Stimulated activated CD8-positive, alpha-beta memory T cell treated with anti-CD3 and anti-CD28 coated beads, Interleukin-15, amount 100 ng/mL, for 4 hours (primary cell): ENCODE measurements at places on chromosomes 1 and 21.

GRCh38 chr1:181718034-181718433, 234.7 kb downstream of the CACNA1E start:
- no peak for DNase-seq

GRCh38 chr1:14220811-14221210, 377.7 kb upstream of the KAZN start:
- DNase-seq = no peak

DNA sequence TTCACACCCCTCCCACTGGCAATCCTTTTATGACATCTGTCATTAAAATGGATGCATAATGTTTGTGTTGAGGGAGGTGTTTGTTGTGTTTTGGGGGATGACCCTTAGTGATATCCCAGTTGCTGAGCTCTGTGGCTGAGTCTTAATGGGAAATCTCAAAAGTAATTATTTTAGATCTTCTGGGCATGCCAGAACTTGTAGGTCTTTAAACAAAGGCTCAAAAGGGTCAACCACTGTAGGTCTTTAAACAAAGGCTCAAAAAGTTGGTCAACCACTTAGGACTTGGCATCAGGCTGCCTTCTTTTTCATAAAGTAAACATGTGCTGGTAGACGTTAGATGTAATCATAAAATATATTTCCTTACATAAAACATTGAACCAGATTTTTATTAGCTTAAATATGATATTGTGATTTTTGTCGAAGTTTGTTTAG, 78.0 kb downstream of the CDC14A start:
- no peak for DNase-seq

DNA sequence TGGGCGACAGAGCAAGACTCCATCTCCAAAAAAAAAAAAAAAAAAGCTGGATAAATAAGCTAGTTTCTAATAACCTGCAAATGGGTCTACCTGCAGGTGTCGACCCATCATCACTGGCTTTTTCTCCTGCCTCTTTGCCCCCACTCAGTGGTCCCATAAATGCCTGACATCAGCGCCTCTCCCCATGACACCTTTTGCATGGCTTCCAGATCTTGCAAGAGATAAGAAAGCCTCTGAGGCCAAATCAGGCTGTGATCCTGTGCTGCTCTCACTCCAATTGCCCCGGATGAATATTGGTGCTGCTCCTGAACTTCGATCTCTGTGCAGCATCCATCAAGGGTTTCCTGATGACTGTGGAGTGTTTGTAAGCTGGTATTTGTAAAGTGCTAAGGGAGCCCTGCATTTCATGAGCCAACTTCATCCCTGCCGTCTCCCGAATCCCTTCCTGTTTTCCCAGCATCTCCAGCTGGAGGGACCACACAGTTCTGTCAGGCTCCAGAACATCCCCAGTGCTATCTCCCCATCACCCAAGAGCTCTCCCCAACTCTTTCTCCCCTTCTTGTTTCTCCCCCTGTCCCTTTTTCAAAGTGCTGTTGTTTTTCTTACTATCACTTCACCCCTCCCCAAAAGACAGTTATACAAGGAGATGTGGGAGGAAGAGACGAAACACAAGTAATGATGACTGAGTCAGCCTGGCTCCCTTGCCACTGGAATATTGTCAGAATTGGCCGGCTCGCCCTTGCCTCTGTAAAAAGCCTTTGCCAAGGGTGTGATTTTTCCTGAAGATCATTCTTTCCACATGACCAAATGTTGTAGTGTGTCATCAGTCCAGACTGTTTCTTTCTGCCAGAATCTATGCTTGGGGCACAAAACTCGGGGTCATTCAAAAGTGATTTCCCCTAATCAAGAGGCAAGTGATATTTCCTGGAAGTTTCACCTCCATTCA, 2.8 kb upstream of the EFHD2 start:
- no peak for DNase-seq

- no peak for DNase-seq
Measured at GRCh38 chr1:67314696-67315095, 7.0 kb downstream of the IL12RB2 start.

DNA sequence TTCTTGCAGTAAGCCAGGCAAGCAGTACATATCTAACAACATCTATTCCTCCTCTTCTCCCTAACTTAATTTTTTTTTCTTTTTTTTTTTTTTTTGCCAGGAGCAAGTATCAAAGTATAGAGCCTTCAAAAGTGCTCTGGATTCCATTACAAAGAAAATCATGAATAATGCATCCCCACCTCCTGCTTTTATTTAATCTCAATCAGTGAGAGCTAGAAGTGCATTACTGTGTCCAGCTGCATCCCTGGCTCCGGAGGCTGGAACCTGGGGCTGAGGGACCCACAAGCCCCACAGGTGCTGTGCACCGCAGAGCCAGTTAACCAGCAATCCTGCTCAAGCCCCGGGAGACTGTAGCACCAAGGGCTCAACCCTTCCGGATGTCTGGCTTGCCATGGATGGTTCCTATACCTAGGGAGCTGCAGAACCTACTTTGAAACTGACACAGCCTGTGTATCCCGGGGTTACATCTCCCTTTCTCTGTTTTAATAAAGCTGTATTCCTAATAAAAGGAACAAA, 455.9 kb upstream of the RUNX1 start:
- DNase-seq = no peak

DNA sequence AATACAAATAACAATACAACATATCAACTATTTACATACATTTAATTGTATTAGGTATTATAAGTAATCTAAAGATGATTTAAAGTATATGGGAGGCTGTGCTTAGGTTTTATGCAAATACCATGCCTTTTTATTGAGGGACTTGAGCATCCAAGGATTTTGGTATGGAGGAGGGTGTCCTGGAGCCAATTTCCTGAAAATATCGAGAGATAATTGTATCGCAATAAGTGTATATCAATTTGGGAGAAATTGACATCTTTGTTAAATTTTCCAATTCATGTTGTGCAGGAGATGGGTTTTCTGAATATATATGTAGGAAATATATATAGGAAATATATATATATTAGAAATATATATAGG, 63.5 kb downstream of the ATP1A1 start:
- no peak for DNase-seq

DNA sequence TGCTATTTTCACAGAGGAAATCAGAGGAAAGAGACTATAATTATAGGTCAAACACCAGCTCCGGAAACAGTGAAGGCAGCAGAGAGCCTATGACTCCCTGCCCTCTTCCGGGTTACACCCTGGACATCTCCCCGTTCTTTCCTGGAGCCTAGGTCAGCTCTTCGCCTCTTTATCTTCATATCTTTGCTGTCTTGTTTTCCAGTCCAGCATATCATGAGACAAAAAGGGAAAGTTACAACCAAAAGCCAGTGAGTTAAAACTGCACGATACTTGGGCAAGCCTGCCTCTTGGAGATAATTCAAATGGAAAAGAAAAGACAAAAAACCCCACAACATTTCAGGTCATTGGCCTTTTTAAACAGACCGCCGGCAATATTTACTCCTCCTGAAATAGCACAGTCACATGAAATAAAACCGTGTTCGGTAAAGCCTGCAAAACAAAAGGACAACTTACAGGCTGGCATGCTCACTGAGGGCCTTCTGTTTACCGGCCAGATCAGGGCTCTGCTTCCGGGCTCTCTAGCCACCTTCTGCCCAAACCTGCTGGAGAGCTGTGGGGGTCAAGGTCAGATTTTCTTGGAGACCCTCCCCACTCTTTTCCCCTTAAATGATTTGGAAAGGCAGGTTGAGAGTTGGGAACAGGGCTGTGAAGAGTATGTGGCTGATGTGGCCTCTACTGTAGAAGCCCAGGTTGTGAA, 42.8 kb upstream of the PPP2R5A start:
- no peak for DNase-seq

DNA sequence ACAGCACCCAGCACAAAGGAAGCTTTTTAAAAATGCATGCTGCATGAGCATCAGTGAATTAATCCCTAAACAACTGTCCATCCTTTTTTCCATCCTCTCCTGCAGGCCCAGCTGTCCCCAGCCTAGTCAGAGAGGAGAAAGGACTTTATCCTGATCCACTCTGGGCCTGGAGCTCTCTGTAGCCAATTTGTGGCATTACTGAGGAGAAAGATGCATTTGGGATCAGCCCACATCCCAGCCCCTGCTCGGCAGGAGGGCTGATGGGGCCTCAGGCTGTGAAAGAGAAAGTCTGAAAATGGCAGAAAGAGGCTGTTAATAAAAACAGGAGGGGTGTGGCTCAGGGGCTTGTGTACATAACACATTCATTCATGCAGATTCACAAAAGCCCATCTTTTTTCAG, 37.5 kb upstream of the ATP2B4 start:
- no peak for DNase-seq

DNA sequence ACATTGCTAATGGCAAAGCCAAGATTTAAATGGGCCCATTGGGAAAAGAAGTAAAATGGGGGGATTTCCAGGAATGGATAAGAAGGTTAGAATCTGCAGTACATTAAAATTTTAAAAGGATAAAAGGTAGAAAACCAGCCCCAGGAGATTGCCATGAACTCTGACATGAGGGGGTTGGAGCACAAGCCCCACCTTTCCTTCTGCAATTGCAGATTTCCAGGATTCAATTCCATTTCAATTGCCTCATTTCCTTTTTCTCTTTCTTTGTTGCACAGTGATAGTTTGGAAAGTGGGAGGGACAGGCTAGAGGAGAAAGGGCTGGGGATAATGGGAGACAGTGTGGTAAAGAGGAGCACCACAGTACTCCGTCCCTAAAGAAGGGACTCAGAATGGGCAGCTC, 238.5 kb upstream of the RAB4A start:
- no peak for DNase-seq

- no peak for DNase-seq
Measured at GRCh38 chr1:12617511-12617900, 504 bp downstream of the DHRS3 start.

- no peak for DNase-seq
Measured at GRCh38 chr1:98975810-98976209, 28.9 kb downstream of the PLPPR5 start.

DNA sequence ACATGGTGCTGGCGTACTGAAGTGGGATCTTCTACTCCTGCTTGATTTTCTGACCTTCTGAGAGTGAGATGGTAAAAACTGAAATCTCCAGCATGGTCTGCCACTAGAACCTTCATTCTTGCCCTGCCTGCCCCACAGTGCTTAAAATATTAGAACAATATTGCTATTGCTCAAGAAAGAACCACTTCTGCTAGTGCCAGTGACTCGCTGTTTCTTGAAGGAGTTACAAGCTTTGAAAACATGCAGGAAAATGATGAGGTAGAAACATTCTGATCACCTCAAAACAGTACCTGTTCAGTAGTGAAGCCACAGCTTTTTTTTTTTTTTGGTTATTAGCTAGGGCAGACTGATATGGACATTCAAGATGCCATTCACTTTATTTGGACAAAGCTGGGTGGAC, 95.3 kb downstream of the BACH1 start:
- no peak for DNase-seq

- no peak for DNase-seq
Measured at GRCh38 chr1:27618341-27619082, 14.6 kb upstream of the AHDC1 start.

DNA sequence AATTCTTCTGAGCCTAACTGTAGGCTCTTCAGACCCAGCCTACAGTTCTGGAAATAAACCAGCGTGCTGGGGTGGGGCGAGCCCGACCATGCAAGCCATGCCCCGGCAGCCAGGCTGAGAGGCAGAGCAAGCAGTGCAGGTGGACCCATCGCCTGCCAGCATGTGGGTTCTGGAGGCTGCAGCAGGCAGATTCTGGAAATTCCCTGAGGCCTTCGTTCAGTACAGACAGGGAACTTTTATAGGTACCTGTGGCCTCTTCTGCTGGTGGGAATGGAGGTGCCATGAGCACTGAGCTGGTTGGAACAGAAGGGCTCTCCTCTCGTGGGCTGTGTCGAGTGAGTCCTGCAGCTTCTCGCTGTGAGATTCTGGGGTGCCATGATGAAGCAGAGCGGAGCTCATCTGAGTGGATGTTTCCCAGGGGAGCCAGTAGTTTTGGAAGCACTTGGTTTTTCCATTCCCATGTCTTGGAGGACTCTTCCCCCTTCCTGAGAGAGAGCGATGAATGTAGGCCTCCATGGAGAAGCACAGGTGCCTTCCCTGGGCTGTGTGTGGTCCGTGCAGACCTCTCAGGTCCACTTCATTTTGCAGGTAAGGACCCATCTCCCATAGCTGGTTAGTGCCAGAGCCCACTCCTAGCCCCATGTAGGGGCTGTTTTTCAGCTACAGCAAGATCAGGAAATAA, 94.1 kb downstream of the PCBP3 start:
- DNase-seq = no peak

DNA sequence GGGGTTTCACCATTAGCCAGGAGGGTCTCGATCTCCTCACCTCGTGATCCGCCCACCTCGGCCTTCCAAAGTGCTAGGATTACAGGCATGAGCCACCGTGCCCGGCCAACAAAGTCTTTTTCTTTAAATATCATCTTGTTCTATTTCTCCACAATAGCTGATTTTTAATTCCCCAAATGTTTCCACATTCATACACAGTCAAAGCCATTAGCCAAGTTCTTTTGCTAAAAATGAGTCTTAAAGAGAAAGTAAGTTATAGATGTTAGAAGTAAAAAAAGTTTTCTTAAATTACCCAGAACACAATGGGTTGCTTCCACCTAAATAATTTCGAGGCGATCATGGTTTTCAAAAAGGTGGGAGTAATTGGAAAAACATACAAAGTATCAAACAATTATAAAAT, 30.6 kb downstream of the C2CD2 start:
- DNase-seq = no peak

DNA sequence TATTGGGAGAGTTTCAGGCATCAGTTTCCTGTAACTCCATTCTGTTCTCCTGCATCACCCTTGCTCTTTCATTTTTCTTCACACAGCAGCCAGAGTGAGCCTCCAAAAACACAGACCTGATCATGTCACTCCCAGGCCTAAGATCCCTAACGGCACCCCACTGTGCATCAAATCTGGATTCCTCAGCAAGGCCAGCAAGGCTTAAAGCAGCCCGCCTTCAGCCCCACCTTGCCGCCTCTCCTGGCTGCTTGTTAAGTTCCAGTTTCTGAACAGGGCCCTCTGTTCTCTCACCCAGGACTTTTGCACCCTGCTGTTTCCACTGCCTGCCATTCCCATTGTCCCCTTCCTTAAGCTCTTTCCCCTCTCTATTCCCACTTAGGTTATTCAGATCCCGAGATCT, 29.3 kb downstream of the C1orf116 start:
- DNase-seq = no peak

- no peak for DNase-seq
Measured at GRCh38 chr1:9654051-9654833, 2.7 kb downstream of the PIK3CD start.

DNA sequence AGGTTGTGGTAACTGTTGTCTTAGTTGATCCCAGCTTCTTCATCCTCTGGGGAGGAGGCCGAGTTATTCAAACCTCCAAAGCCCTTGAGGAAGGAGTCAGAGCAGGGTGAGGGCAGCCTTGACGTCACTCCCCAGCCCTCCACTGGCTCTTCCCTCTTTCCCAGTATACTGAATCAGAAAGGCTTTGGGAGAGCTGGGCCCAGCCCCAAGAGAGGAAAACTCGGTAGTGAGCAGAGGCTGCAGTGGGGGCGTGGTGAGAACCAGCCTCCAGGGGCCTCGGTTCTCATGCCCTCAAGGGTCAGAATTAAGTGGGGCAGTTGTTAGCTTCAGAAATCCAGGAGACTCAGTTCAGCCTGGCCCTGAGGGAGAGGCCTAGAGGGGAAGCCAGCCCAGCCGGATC, 1.8 kb upstream of the GJA4 start:
- no peak for DNase-seq

GRCh38 chr21:41371685-41372030, 9.8 kb downstream of the MX2 start:
- no peak for DNase-seq
